Right ventricle myocardium inferior (tissue), 1 donor: ENCODE measurements at places on chromosomes 4 and X. TPM values are rescaled to one million over a fixed set of nuclear protein-coding genes. Genes with fewer than 3 reads are reported as not detected.

GRCh38 chrX:115900425-115900824, 270.1 kb upstream of the AGTR2 start:
- DNase-seq, result no peak

DNA sequence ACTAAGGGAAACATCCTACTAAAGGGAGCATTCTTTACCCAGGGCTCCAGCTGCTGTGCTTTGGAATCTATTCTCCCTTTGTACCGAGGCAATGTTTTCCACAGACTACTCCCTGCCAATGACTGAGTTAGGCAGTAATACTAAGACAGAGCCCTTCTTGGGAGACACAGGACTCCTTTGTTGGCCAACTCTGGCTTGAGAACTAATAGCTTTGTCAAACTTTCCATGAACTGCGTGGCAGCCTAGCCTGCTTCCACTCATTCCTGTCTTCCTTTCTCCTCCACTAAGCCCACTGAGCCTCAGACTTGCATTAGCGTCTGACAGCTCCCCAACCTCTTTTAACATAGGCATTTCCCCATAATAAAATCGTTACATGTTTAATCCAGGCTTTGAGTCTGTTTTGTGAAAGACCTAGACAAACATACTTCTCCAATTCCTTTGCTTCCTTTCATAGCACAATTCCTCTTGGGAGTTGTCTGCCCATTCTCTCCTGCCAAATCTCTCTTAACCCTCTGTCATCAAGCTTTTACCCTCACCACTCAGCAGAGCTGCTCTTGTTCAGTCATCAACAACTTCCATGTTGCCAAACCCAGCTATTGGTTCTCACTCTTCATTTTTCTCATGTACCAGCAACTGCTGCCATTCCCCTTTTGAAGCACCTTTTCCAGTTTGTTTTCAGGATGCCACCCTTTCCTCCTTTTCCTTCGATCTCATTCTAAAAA, 300.3 kb upstream of the IGFBP7 start:
- no peak for DNase-seq

- no peak for DNase-seq
Measured at GRCh38 chr4:115259642-115260041, 146.2 kb upstream of the NDST4 start.

DNA sequence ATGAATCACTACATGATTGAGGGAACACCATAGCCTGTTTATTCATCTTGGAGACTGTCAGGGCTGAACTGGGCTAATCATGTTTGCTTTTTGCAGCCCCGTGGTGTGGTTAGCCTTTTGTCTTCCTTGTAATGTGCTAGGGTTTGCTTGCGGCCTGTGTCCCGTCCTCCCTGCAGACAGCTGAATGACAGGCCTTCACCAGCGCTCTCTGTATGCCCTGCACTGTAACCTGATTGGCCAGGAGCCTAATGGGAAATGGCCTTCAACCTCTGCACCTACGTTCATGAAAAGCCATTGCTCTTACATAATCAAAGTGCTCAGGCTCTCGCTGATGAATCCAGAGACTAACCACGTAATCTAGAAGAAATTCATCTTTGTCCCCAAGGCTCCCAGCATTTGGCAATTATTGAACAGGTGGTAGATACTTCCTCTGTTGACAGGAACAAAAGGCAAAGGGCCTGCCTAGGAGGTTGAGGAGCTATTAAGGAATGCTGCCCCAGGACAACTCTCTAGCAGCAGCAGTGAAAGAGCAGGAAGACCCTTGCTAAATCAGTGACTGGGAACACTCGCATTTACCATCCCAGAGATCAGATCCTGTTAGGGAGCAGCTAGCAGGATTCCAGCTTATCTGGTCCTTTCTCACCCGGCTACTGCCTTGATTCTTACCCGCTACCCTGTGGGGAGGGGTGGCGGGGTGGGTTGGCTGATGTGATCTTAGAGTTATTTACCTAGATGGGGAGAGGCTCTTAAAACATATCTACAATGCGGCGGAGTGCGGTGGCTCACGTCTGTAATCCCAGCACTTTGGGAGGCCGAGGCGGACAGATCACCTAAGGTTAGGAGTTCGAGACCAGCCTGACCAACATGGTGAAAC, 42.3 kb upstream of the FAT1 start:
- DNase-seq, result no peak

MXRA5 gene
- 2.1 TPM for total RNA-seq

- DNase-seq, result peak; percentile 75
Measured at GRCh38 chrX:67780694-67781109, 236.9 kb downstream of the AR start.

SLC6A14 gene
- not detected for total RNA-seq

GRCh38 chrX:72294497-72294896, 11.2 kb downstream of the CITED1 start:
- no peak for DNase-seq

ZNF185 gene
- total RNA-seq, result 1.9 TPM

DNA sequence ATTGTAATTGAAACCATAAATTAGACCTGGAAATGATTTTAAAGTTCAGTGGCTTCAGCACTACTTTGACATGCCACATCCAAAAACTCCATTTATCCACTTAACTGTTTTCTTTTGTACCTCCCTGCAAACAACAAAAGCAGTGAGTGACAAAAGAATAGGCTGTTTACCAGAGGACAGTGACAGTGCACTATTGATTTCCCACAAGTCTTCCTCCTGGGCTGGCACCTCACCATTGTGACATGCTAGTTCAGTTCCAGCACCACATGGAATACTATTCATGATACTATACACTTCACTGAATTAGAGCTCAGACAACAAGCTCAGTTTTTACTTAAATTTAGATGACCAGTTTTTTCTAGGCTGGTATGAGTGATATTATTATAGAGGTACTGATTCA, 29.3 kb downstream of the MOSPD2 start:
- DNase-seq, result no peak

UCP1 gene
- not detected for total RNA-seq

- no peak for DNase-seq
Measured at GRCh38 chr4:45423896-45424295, 697.5 kb upstream of the GNPDA2 start.

GRCh38 chr4:8117278-8117682, 41.3 kb downstream of the ABLIM2 start:
- peak; percentile 60 for DNase-seq

DNA sequence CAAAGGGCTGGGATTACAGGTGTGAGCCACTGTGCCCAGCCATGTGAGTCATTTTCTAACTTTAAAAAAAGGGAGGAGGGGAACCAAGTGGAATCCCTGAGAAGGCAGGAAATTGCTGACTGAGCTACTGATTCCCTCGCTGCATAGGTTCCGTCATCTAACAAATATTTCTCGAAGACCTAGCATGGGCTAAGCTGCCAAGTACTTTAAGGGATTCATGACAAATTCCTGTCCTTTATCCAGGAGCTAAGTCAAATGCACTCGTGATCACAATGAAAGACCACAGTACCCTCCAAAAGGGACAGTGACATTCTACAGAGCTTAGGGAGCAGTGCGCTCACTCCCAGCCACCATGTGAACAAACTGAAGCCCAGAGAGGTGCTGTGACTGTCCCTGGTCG, 33.2 kb upstream of the MAN2B2 start:
- no peak for DNase-seq

- no peak for DNase-seq
Measured at GRCh38 chr4:22099896-22100295, 151.3 kb upstream of the KCNIP4 start.

EPGN gene
- total RNA-seq, result 0.19 TPM

GABRA4 gene
- total RNA-seq, result 3.8 TPM

- no peak for DNase-seq
Measured at GRCh38 chr4:2091990-2092668, 33.0 kb downstream of the NAT8L start.

ARHGEF38 gene
- not detected for total RNA-seq

GRCh38 chr4:179040259-179040658, 1598.0 kb upstream of the AGA start:
- no peak for DNase-seq

DNA sequence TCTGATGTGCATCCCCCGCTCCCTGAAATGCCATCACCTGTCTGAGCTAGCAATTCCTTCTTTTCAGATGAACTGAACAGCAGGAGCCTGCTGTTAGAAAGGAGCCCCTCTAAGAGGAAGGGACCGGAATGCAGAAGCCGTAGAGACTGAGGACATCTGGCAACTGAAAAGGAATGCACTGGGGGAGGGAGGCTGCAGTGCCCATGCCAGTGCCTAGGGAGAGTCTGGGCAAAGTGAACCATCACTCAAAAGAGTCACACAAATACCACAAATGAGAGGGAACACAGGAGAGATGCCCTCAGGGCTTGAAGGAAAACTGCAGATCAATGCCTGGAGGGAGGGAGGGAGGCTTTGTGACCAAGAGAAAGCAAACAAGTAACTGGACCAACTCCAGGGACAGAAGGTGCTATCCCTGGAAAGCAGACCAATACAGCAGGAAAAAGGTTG, 93.9 kb upstream of the CBR4 start:
- no peak for DNase-seq

DNA sequence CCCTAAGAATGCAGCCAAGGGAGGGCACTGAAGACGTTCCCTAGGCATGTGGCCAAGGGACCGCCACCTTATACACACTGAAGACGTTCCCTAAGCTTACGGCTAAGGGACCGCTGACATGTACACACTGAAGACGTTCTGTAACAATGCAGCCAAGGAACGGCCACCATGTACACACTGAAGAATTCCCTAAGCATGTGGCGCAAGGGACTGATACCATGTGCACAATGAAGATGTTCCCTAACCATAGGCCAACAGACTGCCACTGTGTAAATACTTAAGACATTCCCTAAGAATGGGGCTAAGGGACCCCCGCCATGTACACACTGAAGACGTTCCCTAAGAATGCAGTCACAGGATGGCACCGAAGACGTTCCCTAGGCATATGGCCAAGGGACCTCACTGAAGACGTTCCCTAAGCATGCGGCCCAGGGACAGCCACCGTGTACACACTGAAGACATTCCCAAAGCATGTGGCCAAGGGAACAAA, 36.1 kb downstream of the DHRSX start:
- no peak for DNase-seq

DNA sequence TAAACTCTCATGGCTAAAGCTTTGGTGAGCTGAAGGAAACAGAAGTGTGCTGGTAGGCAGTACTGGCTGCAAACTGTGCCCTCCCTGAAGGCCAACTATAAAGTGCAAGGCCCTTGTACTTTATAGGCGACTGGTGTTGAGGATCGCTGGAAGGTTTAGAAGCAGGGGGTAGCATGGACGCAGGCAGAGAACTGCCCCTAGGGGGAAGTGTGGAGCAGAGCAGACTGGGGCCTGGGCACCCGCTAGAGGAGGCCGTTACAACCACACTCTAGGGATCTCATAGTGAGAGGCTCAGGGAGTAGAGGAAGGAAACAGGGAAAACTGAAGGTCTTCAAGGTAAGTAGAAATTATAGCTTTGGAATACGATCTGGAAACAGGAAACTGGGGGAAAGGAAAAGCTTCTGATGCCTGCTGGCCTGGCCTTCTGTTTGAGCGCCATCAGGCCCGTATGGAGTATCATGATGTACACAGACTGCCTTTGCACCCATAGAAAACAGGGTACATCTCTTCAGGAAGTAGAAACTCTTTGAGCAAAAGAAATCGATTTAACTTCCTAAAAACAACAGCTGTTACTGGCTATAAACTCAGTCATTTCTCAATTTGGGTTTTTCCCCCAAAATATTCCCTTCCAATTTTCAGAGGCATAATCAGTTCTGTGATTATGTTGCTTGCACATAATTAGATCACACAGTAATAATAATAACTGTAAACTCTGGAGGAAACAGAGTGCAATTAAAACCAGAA, 23.9 kb upstream of the TMSB4X start:
- no peak for DNase-seq

DNA sequence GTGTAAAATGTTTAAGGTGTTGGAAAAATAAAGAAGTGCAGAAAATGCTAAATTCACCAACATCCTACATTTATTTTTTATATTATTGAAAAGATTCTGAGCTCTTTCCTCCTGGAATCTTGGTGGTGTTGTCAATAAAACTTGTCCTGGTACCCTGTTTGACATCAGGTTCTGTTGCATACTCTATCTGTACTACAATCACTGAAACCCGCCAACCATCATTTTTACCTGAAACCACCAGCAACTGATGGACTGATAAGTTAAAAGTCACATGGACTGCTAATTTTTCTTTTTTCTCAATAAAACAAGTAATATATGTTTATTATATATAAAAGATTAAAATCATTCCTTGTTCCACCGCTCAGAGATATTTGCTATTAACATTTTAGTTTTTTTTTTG, 23.4 kb downstream of the STAP1 start:
- DNase-seq, result no peak

KLHL13 gene
- total RNA-seq, result 6.0 TPM

- DNase-seq, result no peak
Measured at GRCh38 chr4:139611391-139611790, 54.2 kb upstream of the MGST2 start.

VCX3A gene
- total RNA-seq, result not detected

- no peak for DNase-seq
Measured at GRCh38 chrX:134453631-134454030, 6.3 kb upstream of the HPRT1 start.

GRCh38 chrX:116009861-116010710, 160.5 kb upstream of the AGTR2 start:
- DNase-seq, result peak; percentile 26

GRCh38 chr4:16270454-16271328, 44.4 kb upstream of the TAPT1 start:
- DNase-seq, result no peak

DNA sequence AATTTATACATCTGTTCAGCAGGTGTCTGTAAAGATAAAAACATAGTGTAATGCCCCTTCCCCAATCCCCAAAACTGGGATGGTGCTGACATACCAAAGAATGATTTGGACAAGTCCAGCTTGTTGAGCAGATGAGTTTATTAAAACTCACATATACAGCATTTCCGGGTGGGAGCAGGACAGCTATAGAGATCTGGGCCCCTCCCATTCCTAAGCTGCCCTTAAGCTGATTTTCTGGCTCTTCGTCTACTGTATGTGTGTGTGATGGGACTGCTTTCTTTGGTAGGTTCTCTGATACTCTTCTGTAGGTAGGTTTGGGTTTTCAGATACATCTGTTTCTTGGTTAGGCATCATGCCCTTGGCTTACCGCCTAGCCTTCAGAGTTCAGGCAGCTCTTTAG, 703.7 kb upstream of the PCDH10 start:
- no peak for DNase-seq

SERPINA7 gene
- total RNA-seq, result not detected

DNA sequence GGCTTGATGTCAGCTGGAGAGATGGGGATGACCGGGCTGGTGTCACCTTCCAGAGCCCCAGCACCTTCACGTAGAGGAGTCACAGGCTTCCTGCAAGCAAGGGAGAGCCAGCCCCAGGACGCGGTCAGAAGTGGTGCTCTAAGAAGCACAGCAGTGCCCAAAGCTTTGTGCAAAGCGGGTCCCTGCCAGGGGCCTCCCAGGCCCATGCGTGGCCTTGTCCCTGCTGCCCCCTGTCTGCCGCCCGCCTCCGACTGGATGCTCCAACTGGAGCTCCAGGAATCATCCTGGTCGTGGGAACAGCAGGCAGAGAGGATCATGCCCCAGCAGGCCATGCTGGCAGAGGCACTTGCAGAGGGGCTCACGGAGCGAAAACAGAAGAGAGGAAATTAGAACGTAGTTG, 40.1 kb upstream of the LRPAP1 start:
- DNase-seq, result no peak

DNA sequence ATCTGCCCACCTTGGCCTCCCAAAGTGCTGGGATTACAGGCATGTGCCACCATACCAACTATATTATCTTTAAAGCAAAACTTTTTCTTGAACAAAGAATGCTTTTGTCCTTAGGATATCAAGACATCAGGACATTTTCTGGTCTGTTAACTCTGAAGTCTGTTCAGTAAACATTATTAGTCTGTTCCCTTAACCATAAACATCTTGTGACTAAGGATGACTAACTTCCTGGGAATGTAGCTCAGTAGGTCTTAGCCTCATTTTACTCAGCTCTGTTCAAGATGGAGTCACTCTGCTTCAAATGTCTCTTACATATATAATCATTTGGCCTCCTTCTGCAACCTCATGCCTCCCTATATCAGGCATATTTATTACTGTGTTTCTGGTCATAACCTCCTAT, 122.9 kb downstream of the UBE2NL start:
- no peak for DNase-seq
